ENCODE measurements at places on chromosomes 4 and X.
A peak's percentile ranks its signal among the peaks of the same experiment; 100 is the strongest.

- DNase-seq, result peak; percentile 90
Observed at GRCh38 chr4:8200302-8200975, 1.3 kb downstream of the SH3TC1 start.

GRCh38 chr4:56613101-56613862, 67.8 kb downstream of the HOPX start:
- DNase-seq, result no peak

GRCh38 chr4:107902715-107903114, 28.6 kb upstream of the CYP2U1 start:
- no peak for DNase-seq

GRCh38 chr4:25621027-25621930, 34.4 kb upstream of the SLC34A2 start:
- DNase-seq, result no peak

- DNase-seq, result peak; percentile 40
Observed at GRCh38 chrX:22534643-22535042, 261.9 kb downstream of the CBLL2 start.

- no peak for DNase-seq
Observed at GRCh38 chr4:175905925-175906324, 93.9 kb upstream of the GPM6A start.

DNA sequence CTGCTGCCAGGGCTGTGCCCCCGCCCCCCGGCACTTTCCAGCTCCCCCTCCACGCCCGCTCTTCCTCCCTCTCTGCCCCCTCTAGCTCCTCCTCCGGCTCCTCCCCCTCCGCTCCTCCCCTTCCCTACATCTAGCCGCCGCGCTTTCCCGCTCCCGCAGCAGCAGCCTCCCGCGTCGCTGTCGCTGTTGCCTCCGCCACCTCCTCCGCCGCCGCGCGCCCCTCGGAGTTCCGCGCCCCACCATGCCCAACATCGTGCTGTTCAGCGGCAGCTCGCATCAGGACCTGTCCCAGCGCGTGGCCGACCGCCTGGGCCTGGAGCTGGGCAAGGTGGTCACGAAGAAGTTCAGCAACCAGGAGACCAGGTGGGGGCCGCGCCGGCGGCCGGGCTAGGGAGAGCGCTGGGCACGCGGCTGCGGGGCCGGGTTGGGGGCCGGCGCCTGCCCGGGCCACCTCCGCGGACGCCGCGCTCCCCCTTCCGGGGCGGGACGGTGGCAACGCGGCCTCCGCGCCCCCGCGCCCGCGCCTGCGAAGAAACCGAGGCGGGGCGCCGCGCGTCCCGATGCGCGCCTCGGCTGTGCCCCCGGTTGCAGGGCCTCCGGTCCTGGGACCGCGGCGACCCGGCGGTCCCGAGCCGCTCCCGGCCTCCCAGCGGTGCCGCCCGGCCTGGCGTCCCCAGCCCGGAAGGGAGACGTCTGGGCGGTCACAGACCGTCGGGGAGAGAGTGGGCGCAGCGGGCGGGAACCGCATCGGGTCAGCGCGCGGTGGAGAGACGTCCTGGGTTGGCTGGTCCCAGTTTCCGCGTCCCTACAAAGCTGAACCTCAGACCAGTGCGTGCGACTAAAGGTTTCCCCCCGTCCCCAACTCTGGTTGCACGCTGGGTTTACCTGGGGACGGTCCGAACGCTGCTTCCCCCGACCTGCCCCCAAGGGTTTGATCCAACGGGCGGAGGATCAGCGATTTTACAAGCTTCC, at the start of gene PRPS2:
Gene PRPS2, plus strand, starts transcription at position 156 of the 972 bp plus-strand sequence. Its CDS starts 86 bp downstream, at position 242.
- peak; percentile 86 for DNase-seq

DNA sequence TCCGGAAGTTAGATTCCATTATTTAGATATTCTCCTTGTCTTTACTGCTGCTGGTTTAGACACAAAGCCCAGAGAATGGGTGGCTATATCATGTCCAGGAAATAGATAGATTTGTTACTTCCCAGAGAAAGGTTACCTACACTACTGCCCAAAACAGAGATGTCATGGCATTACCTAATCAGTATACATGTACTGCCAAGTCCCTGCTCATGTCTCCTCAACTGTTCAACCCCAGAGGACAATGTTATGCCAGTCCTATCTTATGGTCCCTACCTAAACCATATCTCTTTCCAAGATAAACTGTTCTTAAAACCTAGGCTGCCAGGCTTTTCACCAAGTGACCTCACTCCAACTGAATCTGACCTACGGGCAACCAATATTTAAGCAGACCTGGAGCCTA, 209.5 kb upstream of the AR start:
- no peak for DNase-seq

- DNase-seq, result no peak
Observed at GRCh38 chr4:82057990-82058544, 315.7 kb downstream of the HNRNPD start.

DNA sequence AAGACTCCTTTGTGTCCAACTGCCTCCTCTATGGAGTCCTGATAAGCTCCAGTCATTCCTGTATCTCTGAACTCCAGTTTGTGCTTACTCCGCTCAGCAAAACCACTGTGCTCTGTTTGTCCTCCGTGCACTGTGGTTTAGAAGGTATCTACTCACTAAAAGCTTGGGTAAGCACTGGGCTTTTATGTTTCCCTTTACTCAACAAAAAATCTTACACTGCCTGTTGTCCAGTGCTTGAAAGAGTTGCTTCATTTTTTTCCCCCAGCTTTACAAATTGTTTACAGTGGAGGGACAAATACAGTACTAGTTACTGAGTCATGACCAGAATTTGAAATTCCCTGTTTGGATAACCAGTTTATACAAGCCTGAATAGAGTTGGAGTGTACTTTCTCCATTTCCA, 545.3 kb upstream of the FAT1 start:
- no peak for DNase-seq

GRCh38 chr4:37715889-37716402, 29.8 kb upstream of the RELL1 start:
- no peak for DNase-seq

DNA sequence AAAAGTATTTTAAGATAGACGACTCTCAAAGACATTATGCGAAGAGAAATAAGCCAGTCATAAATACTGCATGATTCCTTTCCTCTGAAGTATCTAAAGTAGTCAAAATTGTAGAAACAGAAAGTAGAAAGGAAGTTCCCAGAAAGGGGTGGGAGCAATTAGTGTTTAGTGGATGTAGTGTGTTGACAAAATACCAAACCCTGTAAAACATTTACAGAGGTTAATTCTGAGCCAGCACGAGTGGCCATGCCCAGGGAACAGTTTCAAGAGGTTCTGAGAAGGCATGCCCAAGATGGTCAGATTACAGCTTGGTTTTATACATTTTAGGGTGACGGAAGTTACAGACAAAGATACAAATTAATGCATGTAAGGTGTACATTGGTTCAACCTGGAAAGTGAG, 34.4 kb upstream of the SLC25A4 start:
- DNase-seq, result no peak

DNA sequence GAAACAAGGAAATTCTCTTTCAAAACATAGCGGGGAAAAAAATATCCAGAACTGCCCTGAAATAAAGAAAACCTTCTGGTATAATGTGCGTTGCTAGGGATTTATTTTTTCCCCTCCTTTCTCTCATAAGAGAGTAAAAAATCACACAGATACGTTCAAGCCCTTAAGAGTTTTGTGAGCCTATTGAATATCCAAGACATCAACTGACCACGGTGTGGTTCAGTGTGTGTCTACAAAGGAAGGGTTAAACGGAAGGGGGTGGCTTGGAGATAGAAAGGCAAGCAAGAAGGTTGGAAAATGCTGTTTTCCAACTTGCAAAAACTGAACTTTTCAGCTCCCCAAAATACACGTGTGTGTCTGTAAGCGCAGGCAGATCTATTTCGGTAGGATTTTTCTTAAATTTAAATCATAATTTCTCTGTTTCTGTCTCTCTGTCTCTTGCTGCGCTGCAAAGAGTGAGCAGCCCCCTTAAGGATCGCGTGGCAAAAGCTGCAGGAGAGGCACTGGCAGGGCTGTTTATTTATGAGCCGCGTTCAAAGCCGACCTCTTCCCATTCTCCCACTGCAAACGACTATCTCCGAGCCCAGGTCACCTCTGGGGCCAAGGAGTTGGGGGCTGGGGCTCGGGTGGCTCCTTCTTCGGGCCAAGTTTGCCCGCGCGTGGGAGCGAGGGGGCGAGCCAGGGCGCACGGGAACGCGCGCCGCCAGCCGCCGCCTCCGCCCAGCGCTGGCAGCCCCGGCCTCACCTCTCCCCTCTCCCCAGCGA, 492 bp upstream of the SLIT2 start:
- DNase-seq, result no peak

GRCh38 chr4:94452476-94453371, 982 bp downstream of the PDLIM5 start:
- DNase-seq, result peak; percentile 91

DNA sequence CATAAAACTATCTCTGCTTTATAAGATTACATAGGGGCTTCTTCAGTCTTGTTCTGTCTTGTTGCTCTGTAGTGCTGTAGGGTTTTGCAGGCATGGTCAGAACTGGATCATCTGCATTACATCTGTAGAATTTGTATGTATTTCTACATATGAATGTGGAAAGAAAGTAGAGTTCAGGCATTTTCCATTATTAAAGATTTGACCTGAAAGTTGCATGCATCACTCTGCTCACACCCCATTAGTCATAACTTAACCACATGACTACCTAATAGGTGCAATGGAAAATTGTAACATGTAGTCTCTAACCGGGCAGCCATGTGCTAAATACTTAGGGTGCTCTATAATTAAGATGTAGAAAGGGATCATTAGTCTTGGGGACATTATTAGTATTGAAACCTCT, 45.7 kb upstream of the AGA start:
- no peak for DNase-seq

- DNase-seq, result no peak
Observed at GRCh38 chr4:182405087-182405486, 161.9 kb downstream of the TENM3 start.

DNA sequence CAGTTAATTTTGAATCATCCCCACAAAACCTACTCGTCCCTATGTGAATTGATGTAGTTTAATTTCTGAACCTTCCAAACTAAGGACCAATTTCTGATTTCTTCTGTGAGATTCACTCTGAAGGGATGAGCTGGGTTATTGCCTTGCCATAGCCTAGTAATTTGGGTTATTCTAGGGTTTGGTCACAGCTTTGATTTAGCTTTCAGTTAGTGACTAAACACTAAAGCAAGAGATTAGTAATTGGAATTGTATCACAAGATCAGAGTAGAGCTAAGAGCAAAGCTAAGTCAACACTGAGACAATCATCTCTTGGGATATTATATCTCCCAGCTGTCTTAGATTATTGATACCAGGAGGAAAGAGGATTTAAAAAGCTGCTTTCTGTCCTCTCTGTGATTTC, 588.0 kb downstream of the CCSER1 start:
- no peak for DNase-seq

DNA sequence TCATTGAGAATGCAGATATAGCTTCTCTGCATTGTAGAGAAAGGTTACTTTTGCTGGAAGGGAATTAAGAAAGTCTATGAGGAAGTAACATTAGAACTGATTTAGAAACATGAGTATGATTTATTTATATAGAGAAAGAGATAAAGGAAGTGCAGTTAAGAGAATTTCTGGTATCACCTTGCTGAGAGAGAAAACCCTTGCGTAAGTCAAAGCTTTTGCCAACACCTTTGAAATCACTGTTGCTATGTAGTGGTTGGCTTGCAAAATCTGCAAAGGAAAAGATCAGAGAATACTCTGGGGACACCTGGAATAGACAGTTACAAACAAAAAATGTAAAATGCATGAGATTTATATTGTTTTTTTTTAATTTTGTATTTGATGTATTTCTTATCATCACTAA, 137.3 kb upstream of the RXFP1 start:
- no peak for DNase-seq

GRCh38 chr4:53196882-53197771, 168.7 kb downstream of the SCFD2 start:
- DNase-seq, result no peak

DNA sequence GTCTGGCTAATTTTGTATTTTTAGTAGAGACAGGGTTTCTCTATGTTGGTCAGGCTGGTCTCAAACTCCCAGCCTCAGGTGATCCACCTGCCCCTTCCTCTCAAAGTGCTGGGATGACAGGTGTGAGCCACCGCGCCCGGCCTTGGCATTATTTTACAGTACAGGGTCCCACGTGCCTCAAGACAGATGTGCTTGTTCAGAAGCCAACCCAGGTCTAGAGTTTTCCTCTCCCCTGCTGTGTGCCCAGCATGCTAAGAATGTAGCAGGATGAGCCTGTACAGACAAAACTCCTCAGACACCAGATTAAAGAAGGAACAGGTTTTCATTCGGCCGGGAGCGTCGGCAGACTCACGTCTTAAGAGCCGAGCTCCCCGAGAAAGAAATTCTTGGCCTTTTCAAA, 42.2 kb downstream of the CRLF2 start:
- DNase-seq, result no peak

DNA sequence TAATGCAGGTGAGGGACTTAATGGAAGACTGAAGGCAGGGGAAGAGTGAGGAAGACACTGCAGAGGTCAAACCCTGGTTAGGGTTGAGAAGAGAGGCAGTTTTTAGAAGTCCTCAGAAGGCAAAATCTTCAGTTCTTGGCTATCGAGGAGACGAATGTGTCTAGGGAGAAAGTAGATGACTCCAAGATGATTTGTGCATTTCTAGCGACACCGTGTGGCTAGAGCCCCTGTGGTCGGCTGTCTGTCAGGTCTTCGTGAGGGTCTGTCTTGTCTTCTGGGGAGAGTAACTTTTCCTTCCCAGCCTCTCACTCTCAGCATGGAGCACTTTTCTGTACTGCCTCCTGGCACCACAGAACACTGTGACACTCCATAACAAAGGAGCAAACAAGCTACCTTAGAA, 458.1 kb downstream of the STIM2 start:
- DNase-seq, result no peak

- DNase-seq, result no peak
Observed at GRCh38 chr4:44493924-44494323, 45.3 kb upstream of the KCTD8 start.

- DNase-seq, result no peak
Observed at GRCh38 chr4:110046588-110047049, 133.9 kb downstream of the EGF start.

GRCh38 chr4:153724606-153725005, 35.2 kb downstream of the RNF175 start:
- DNase-seq, result no peak

- DNase-seq, result no peak
Observed at GRCh38 chr4:170278460-170278859, 188.7 kb upstream of the AADAT start.

- DNase-seq, result no peak
Observed at GRCh38 chrX:43141885-43142284, 363.9 kb upstream of the PPP1R2C start.

- no peak for DNase-seq
Observed at GRCh38 chrX:24874604-24875247, 141.0 kb downstream of the ARX start.

DNA sequence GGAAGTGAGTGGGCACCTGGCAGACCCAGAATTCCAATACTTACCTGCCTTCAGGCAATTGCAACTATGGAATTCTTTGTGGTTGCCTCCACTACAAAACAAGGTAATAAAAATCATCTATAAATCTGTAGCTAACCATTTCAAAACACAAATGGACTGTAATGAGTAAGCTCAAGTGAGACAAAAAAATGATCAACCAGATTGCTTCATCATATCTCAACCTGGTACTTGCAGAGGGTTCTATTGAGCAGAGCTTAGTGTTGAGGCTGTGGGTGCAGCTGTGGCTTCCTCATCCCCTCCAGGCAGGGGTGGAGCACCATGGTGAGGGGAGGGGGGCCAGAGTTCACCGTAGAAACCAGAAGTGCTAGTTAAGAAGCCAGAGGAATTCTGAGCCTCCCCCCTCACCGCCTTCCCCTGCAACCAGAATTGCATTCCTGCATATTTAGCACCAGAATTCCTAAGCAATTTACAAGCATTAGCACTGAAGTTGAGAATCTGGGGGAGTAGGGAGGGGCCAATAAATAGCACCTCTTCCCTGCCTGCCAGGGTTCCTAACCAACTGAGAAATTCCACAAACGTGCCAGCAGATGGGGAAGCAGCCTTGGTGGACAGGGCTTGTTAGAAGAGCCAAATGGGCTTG, 11.5 kb downstream of the CTAG1A start:
- no peak for DNase-seq
